ENCODE measurements at places on chromosomes 7 and 10.

- H3K4me1 ChIP-seq = no peaks in the 10 kb centered on the region
- no peaks in the 10 kb centered on the region for H3K36me3 ChIP-seq
- no peak for DNase-seq
- no peak overlapping the region for H3K27ac ChIP-seq
- H3K4me3 ChIP-seq = no peak overlapping the region
Measured at GRCh38 chr10:1542941-1543340, 194.4 kb downstream of the ADARB2 start.

- peaks cover 14% of the 10 kb centered on the region for H3K4me1 ChIP-seq
- no peak overlapping the region for H3K27ac ChIP-seq
- H3K36me3 ChIP-seq = 0 out of 2 replicates have a peak, but pooled peaks cover 2% of the 10 kb centered on the region
- DNase-seq = no peak
Measured at GRCh38 chr7:116742641-116743040, 70.6 kb downstream of the MET start.

GRCh38 chr7:118186501-118186900 is 2.5 kb downstream of the LSM8 start:
- H3K27me3 ChIP-seq = no peaks in the 10 kb centered on the region
- H3K4me3 ChIP-seq = no peak overlapping the region
- no peaks in the 10 kb centered on the region for H3K4me1 ChIP-seq
- H3K36me3 ChIP-seq = peaks cover 11% of the 10 kb centered on the region
- no peak overlapping the region for H3K27ac ChIP-seq
- no peak for DNase-seq

DNA sequence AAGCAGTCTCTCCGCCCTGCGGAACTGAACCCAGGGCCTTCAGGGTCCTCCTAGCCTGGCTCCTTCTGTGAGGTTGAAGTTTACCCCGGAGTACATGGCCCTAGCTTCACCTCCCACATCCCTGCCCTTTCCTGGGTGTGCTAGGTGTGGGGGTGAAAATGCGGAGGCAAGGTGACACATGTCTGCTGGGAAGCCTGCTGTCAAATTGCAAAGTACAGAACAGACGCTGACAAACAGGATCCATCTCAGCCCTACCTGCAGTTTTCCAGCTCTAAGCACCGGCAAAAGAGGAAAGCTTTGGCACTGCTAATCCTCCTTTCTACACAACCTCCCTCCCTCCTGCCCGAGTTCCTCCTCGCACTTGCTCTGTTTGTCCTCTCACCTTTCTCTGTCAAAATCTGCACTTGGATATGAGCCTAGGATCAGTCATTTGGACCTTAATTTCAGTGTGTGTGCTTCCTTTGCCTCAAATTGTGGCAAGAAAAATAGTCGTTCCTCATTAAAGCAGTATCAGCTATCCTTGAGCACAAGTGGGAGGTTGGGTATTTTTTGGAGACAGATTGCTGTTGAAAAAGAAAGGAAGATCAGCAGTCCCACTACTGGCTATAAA is 14.4 kb upstream of the GPR15LG start:
- peaks cover 9% of the 10 kb centered on the region for H3K27me3 ChIP-seq
- no peak overlapping the region for H3K4me3 ChIP-seq
- no peaks in the 10 kb centered on the region for H3K4me1 ChIP-seq
- no peaks in the 10 kb centered on the region for H3K36me3 ChIP-seq
- H3K27ac ChIP-seq = no peak overlapping the region
- DNase-seq = no peak

GRCh38 chr10:76902949-76903348 is 734.7 kb downstream of the KCNMA1 start:
- H3K4me3 ChIP-seq = no peak overlapping the region
- H3K27ac ChIP-seq = no peak overlapping the region
- no peaks in the 10 kb centered on the region for H3K27me3 ChIP-seq
- no peaks in the 10 kb centered on the region for H3K36me3 ChIP-seq

- H3K36me3 ChIP-seq = peaks cover 18% of the 10 kb centered on the region
- no peaks in the 10 kb centered on the region for H3K27me3 ChIP-seq
- H3K27ac ChIP-seq = no peak overlapping the region
Measured at GRCh38 chr7:22732556-22733126, 5.6 kb downstream of the IL6 start.

- peak; percentile 52 for DNase-seq
- H3K36me3 ChIP-seq = no peaks in the 10 kb centered on the region
- H3K4me3 ChIP-seq = no peak overlapping the region
- no peak overlapping the region for H3K27ac ChIP-seq
Measured at GRCh38 chr10:109933984-109934565, 10.8 kb upstream of the XPNPEP1 start.

GRCh38 chr10:57921140-57921539 is 346.6 kb downstream of the IPMK start:
- no peak overlapping the region for H3K27ac ChIP-seq
- no peaks in the 10 kb centered on the region for H3K4me1 ChIP-seq
- DNase-seq = no peak
- H3K4me3 ChIP-seq = no peak overlapping the region
- H3K27me3 ChIP-seq = no peaks in the 10 kb centered on the region

DNA sequence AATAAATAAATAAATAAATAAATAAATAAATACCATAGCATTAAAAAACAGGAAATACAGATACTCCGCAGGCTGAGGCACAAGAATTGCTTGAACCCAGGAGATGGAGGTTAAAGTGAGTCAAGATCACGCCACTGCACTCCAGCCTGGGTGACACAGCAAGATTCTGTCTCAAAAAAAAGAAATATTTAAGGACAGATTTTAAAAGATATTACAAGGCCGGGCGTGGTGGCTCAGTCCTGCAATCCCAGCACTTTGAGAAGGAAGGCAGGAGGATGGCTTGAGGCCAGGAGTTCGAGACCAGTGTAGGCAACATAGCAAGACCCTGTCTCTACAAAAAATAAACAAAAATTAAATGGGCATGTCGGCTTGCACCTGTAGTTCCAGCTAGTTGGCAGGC is 17.5 kb upstream of the SNX8 start:
- H3K4me1 ChIP-seq = no peaks in the 10 kb centered on the region
- no peaks in the 10 kb centered on the region for H3K36me3 ChIP-seq
- H3K27ac ChIP-seq = no peak overlapping the region
- no peak for DNase-seq

DNA sequence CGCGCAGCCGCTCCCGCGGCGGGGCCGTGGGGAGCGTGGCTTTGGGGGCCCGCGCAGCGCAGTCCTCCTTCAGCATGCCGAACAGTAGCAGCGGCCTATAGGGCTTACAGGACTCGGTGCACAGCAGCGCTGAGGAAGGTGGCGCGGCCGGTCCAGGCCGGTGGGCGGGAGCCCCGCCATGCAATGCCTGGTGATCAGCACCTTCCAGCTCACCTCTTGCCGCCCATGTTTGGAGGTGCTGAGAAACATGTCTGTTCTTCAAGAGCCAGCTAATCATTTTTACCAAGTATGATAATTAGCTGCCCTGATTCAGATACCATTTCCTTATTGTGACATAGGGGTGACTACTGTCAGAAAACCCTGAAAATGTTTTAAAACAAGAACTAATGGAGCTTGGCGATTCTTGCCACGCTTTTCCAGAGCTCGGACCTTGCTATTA is 33.5 kb upstream of the SFTPD start:
- no peaks in the 10 kb centered on the region for H3K4me1 ChIP-seq
- DNase-seq = no peak
- H3K27ac ChIP-seq = no peak overlapping the region
- H3K27me3 ChIP-seq = peaks cover 51% of the 10 kb centered on the region
- H3K4me3 ChIP-seq = peak overlapping the region; percentile 61
- no peaks in the 10 kb centered on the region for H3K36me3 ChIP-seq

GRCh38 chr10:77700086-77700485 is 62.5 kb upstream of the KCNMA1 start:
- H3K27me3 ChIP-seq = peaks cover 6% of the 10 kb centered on the region
- peaks cover 2% of the 10 kb centered on the region for H3K4me1 ChIP-seq
- H3K4me3 ChIP-seq = no peak overlapping the region
- no peak for DNase-seq
- no peak overlapping the region for H3K27ac ChIP-seq

GRCh38 chr10:37434091-37434490 is 308.7 kb downstream of the ANKRD30A start:
- no peak overlapping the region for H3K4me3 ChIP-seq
- no peaks in the 10 kb centered on the region for H3K36me3 ChIP-seq
- DNase-seq = no peak
- H3K27ac ChIP-seq = no peak overlapping the region
- H3K27me3 ChIP-seq = no peaks in the 10 kb centered on the region

DNA sequence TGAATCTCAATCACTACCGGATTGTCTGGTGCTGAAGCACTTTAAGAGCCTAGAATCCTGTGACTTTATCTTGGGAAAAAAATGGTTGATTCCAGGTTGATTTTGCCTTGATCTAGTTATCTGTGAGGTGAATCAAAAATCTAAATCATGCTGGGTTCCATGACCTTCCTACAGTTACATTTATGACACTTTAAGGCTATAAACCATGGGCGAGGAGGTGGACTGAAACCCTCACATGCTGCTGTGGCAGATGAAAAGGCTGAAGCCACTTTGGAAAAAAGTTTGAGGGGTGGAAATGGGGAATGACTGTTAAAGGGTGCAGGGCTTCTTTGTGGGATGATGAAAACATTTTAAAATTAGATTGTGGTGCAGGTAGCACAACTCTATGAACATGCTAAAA is 17.5 kb downstream of the SLC16A9 start:
- no peaks in the 10 kb centered on the region for H3K4me1 ChIP-seq
- H3K4me3 ChIP-seq = no peak overlapping the region

GRCh38 chr10:23331567-23332301 is 12.9 kb downstream of the C10orf67 start:
- no peaks in the 10 kb centered on the region for H3K27me3 ChIP-seq
- peak; percentile 89 for DNase-seq
- peak overlapping the region; percentile 71 for H3K27ac ChIP-seq
- peaks cover 7% of the 10 kb centered on the region for H3K4me1 ChIP-seq
- no peaks in the 10 kb centered on the region for H3K36me3 ChIP-seq

- H3K27ac ChIP-seq = no peak overlapping the region
- no peak overlapping the region for H3K4me3 ChIP-seq
- H3K36me3 ChIP-seq = no peaks in the 10 kb centered on the region
- peak; percentile 13 for DNase-seq
- peaks cover 6% of the 10 kb centered on the region for H3K4me1 ChIP-seq
Measured at GRCh38 chr10:60140651-60141632, 234.6 kb upstream of the CCDC6 start.

DNA sequence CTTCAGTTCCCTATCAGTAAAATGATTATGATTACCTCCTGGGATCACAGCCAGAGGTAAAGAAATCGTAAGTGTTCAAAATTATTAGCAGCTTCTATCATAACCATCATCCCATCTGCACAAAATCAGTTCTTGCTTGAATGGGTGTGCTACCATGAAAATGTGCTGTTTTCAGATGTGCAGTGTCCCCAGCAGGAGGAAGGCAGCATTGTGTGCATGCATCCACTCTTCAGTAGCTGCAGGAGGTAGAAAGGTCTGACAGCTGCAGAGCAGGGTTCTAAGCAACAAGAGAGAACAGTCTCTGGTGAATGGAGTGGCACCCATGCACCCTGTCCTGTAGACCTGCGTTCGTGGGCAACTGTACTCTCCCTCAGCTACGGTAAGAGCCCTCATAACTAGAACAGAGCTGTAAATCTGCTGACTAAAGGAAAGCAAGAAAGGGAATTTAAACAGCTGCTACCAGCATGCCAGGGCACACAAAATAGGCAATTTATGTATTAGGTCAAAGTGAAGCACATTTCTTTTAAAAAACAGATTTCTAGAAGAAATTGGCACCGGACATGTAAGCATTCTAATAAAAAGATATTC is 21.2 kb downstream of the VSTM2A start:
- H3K4me1 ChIP-seq = no peaks in the 10 kb centered on the region
- no peaks in the 10 kb centered on the region for H3K36me3 ChIP-seq
- no peak overlapping the region for H3K4me3 ChIP-seq
- DNase-seq = no peak

DNA sequence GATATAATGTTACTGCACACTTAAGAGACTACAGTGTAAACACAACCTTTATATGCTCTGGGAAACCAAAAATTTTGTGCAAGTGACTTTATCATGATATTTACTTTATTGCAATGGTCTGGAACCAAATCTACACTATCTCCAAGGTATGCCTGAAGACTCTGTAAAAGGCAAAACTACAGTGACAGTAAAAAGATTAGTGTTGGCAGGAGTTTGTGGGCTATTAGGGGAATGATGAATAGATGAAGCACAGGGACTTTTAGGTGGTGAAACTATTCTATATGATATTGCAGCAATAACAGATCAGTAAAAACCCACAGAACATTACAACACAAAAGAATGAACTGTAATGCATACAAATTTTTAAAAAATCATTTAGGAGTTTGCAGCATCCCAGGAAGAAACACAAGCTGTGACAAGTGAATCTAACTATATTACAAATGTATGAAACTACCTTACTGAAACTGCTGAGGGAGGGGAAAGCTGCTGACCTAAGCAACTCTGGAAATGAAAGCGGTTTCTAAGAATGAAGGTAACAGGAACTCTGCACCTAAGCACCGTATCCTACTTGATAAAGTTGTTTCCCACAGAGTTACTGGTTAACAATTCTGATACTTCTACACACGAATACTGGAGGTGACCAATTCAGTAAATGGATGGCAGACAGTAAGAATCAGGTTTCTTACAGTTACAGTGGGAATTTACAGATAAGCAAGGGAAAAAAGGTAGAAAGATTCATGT is 82.6 kb downstream of the ATE1 start:
- H3K36me3 ChIP-seq = peaks cover 6% of the 10 kb centered on the region
- H3K27ac ChIP-seq = no peak overlapping the region
- H3K27me3 ChIP-seq = no peaks in the 10 kb centered on the region
- no peaks in the 10 kb centered on the region for H3K4me1 ChIP-seq
- H3K4me3 ChIP-seq = no peak overlapping the region

- H3K4me3 ChIP-seq = no peak overlapping the region
- no peak overlapping the region for H3K27ac ChIP-seq
- peaks cover 21% of the 10 kb centered on the region for H3K27me3 ChIP-seq
- DNase-seq = peak; percentile 67
- no peaks in the 10 kb centered on the region for H3K4me1 ChIP-seq
Measured at GRCh38 chr10:15725603-15726002, 5.9 kb upstream of the ITGA8 start.

Data from IMR-90 (cell line).